ENCODE measurements at places on chromosomes 12 and 14.
A peak's percentile ranks its signal among the peaks of the same experiment; 100 is the strongest.

- DNase-seq, result peak; percentile 92
Observed at GRCh38 chr14:46571970-46572369, 79.6 kb downstream of the RPL10L start.

DNA sequence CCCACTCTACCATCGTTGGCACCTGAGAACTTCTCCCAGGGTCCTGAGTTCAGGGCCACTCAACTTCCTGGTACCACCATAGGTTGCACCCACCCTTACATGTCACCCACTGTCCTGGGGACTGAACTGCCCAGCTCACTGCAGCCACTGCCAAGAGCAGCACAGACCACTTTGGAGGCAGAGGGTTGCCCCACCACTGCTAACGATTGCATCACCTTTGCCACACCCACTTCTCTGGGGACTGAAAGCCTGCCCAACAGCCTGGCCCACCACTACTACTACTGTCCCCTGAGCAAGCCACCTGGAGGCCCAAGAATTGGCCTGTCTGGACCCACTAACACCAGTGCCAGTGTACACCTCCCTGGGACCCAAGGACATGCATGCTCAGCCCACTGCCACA lies 27.6 kb downstream of the CACNA2D4 start:
- no peak for DNase-seq

DNA sequence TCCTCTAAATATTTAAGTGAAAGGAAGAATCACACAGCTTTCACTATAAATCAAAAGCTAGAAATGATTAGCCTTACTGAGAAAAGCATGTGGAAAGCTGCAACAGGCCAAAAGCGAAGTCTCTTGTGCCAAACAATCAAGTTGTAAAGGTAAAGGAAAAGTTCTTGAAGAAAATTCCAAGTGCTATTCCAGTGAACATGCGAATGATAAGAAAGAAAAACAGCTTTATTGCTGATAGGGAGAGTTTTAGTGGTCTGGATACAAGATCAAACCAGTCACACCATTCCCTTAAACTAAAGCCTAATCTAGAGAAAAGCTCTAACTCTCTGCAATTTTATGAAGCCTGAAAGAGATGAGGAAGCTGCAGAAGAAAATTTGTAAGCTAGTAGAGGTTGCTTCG lies 190.9 kb downstream of the BTG1 start:
- DNase-seq, result no peak

- no peak for DNase-seq
Observed at GRCh38 chr12:2477009-2477766, 317.6 kb upstream of the FKBP4 start.

DNA sequence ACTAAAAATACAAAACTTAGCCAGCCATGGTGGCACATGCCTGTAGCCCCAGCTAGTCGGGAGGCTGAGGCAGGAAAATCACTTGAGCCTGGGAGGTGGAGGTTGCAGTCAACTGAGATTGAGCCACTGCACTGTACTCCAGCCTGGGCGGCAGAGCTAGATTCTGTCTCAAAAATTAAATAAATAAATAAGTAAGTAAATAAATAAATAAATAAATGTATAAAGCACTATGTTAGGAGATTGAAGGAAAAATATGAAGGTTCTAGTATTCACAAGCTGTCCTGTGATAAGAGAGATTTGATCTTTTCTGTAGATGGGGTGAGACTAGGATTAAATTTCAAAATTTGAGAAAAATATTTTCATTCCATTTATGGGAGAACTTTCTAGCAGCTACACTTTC lies 5.7 kb downstream of the DNAJC22 start:
- DNase-seq, result no peak

GRCh38 chr14:49982501-49982951 lies 89.6 kb downstream of the ARF6 start:
- peak; percentile 89 for DNase-seq

- no peak for DNase-seq
Observed at GRCh38 chr14:66649498-66649897, 141.6 kb downstream of the GPHN start.

- DNase-seq, result no peak
Observed at GRCh38 chr14:45123271-45123670, 11.0 kb downstream of the FKBP3 start.

DNA sequence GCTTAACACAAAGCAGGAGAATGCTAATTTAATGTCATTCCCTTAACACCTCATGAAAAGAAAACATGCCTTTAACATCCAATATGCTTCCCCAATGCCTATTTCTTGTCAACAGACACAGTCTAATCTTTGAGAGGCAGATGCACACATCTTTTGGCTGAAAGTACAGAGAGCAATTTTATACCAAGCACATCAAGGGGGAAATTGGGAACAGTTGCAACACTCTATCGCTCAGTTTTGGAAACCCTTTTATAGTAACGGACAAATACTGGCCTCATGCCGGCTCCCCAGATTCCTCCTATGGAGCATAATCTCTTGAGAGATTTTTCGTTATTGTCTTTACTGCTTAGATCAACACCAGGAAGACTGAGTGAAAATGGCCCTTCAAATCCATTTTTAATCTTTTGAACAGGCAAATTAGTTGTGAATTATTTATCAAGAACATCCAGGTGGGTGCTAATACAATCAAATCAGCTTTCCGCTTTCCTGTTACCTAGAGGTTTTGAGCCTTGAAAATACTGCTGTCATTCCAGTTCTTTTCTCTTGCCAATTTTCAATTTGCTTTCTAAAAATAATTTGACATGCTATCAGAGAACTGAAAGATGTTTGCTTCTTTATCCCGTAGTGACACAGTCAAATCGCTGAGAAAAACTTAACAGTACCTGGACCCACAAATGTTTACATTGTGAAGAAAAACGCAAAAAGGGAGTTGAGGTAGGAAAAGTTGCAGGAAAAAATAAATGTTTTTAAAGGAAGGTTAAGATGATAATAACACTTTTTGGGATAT lies 60.7 kb upstream of the CAND1 start:
- DNase-seq, result no peak

- DNase-seq, result no peak
Observed at GRCh38 chr14:75113932-75114539, 12.8 kb downstream of the NEK9 start.

Measured in fibroblast of lung (primary cell).